ENCODE measurements at places on chromosomes 7 and 10. TPM values are rescaled to one million over a fixed set of nuclear protein-coding genes. Genes with fewer than 3 reads are reported as not detected.
A peak's percentile ranks its signal among the peaks of the same experiment; 100 is the strongest.

GRCh38 chr10:36345807-36346206 is 703.7 kb upstream of the FZD8 start:
- no peak for DNase-seq

GRCh38 chr10:6612371-6612770 is 32.3 kb upstream of the PRKCQ start:
- no peak for DNase-seq

DNA sequence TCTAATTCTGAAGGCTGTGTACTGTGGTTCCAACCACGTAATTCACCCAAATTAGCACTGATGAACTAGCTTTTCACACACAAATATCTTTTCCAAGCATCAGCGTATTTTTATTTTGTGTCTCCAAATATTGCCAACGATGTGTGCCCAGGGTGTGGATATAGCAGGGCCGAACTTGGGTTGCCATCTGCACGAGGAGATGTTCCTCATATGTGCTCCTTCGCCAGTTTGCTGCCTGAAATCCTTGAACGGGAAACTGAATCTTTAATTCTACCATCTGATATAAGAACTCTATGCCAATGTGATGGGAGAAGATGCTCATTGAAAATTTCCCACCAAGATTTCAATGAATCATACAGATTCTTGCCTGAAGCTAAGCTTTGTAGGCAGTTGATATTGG is 121.5 kb upstream of the ZNF438 start:
- no peak for DNase-seq

- no peak for DNase-seq
These were observed 78.6 kb downstream of the MAD1L1 start for GRCh38 chr7:2154121-2154520.

- no peak for DNase-seq
These were observed 49.6 kb downstream of the TES start for GRCh38 chr7:116259871-116260440.

- DNase-seq = no peak
These were observed 86.4 kb downstream of the NSUN6 start for GRCh38 chr10:18565006-18565405.

DNA sequence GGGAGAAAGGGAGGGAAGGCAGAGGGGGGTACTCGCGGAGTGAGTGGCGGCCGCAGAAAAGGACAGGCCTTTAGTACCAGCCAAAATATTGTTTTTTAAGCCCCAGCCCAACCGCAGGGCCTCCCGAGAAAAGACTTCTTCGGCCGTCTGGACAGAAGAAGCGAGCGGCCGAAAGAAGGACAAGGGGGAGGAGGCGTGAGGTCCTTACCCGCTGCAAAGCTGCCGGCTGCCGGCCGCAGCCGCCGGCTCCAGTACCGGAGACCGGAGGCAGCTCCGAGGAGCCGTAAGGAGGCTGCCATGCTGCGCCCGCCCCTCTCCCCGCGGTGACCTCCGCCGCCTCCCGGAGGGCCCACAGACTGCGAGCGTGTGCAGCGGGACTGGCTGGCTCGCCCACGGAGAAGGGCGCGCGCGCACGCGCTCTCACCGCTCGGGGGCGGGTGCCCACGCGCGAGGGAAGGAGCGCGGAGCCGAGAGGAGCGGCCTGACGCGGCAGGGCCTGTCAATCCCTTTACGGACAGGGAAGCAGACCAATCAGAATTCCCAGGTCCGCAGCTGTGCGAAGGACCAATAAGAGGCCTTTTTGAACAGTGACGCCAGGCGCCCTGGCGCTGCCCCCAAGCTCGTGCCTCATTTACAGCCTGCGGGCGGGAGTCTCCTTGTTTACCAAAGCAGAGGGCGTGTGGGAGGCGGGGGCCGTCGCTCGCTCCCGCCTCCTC is at the start of gene HIBADH:
TSS of gene HIBADH (minus strand) at position 394 of the 716 bp plus-strand sequence. CDS start at position 299, 95 bp downstream.
- DNase-seq = peak; percentile 99

The RBP4 gene
- total RNA-seq = 1.3 TPM

The PNLIPRP3 gene
- not detected for total RNA-seq

The CD36 gene
- 1,075 TPM for total RNA-seq

The UNCX gene
- total RNA-seq = not detected

The CNPY1 gene
- not detected for total RNA-seq

The NPSR1 gene
- total RNA-seq = not detected

Measured in spleen (tissue), 13 donors.